ENCODE measurements at places on chromosomes 1 and 21.
A peak's percentile ranks its signal among the peaks of the same experiment; 100 is the strongest.

GRCh38 chr1:17861685-17862084 is 106.6 kb downstream of the ACTL8 start:
- no peak for DNase-seq

- no peak for DNase-seq
These were observed 70.6 kb upstream of the NFIA start for GRCh38 chr1:61011561-61012263.

DNA sequence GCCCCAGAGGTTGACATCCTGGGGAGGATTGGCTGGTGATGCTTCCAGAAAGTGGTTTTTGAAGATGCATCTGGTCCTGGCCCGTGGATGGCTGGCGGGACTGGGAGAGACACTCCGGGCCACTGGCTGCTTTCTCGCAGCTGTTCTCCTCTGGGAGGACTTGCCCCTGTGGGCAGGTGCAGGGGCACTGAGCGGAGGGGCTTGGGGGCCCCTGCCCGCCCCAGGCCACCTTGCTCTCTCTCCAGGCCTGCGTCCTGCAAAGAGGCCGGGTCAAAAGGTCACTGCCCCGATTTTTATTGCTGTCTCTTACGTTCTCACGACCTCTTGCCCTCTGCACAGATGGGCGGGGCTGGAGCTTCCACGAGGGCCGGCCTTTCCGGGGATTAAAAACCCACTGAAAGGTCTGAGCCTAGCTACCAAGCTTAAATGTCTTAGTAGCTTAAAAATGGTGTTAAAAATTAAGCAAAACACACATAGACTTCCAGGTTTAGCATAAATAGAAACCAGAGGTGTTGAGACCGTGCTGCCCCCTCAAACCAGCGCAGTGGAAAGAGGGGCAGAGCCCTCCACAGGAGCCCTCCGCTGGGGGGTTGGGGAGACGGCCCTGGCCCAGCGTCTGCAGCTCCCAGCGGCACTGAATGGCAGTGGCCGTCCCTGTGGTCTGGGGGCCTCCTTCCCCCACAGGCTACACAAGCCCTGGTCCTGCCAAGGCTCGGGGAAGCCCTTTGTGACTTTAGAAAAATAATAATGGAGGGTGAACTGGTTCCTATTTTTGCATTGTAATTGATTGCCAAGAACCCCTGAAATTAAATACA is 43.9 kb downstream of the SKI start:
- DNase-seq: no peak

DNA sequence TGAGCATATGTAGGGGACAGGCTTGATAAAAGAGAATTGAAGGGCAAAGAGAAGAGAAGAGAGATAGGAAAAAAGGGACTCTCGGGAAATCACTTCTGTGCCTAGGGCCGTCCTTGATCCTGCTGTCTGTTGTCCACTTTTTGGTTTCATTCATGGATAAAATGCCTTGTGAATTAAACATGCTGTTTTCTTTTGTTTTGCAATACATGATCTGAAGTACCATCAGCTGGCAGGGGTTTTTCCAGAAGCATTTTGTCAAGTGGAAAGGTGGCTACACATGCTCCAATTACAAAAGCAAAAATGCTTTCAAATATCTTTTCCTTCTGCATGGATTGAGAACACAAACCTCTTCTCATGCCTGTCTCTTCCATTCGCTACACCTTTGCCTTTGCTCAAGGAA is 361.7 kb downstream of the PDE4B start:
- DNase-seq: no peak

- DNase-seq: peak; percentile 24
These were observed 11.0 kb upstream of the KIAA0040 start for GRCh38 chr1:175203570-175204068.

DNA sequence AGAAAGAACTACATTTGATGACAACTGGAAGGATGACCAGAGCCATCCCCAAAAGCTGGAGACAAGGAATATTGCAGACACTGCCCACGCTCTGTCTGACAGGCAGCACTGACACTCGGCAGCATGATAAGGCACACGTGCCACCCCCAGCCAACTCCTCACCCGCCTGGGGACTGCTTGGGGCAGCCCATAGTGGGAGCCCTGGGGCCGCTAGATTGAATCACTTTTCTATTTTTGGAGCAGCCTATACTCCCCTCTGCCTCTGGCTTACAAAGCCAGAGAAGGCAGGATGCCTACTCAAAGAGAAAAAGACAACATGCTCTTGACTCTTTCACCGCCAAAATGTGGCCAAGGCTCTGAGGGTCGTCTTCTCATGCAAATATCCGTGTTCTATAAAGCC is 1.3 kb downstream of the SMG5 start:
- DNase-seq: no peak

DNA sequence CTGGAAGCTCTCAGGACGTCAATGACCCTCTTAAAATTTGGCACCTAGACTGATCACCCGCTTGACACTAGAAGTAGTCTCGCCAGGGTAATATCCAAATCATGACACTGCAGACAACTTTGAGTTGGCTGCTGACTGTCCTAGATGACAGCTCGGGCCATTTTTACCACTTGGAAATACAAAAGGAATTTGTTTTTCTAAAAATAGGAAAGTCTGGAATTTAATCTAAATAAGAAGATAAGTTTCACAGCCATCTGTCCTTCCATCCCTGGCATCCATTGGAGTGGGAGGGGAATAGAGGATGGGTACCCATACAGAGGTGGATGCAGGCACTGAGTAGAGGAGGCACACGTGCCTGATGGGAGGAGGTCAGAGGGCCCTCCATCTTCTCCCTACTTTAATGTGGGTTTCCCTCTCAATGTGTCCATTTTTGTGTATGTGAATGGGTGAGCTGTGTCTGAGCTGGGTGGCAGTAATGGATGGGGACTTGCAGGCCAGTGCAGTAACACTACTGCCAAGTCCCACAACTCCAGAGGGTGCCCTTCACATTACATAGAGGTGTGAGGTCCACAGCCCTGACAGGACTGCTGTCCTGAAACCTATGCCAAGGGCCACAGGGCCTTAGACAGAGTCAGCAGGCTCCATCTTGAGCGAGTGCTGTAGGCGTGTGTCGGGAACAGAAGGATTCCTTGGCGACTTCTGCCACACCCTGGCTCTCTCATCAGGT is 104.8 kb upstream of the IPO9 start:
- DNase-seq: peak; percentile 38

- DNase-seq: no peak
These were observed 283.8 kb downstream of the SDCCAG8 start for GRCh38 chr1:243539636-243540035.
